ENCODE measurements at places on chromosomes 4 and X.

DNA sequence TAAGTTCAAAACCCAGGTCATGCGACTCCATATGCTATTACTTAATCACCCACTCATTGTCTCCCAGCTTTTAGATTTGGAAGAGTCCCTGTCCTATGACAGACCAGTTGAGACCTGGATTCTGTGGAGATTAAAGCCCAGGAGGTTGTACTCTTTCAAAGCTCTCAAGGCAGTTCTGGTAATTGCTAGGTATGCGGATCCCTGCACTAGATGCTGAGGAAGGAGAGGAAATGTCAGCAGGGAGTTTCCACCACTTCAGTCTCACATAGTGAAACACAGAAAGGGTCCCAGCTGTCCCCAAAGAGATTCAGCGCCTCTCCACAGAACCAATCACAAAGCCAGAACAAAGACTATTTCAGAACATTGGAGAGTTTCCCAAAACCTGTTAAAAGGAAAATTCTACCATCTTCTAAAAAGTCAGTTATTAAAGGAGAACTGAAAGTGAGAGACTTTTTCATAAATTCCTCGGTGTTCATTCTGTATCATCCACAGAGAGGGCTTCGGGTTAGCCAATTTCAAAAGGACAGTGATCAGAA lies 53.4 kb downstream of the IRF2 start:
- DNase-seq, result no peak

DNA sequence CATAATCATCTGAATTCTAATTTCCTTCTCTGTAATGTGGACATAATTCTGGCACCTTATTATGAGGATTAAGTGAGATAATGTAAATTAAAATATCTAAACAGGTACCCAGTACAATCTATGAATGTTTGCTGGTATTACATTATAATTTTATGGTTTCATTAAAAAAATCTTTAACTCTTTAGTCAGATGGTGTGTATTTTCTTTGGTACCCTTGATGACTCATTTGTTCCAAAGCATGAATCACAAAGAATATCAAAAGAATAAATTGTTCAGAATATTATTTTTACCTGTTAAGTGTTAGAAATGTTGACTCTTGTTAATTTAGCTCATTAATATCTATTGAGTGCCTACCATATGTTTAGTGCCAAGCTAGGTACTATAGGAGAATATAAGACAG lies 74.3 kb downstream of the SNX25 start:
- no peak for DNase-seq

DNA sequence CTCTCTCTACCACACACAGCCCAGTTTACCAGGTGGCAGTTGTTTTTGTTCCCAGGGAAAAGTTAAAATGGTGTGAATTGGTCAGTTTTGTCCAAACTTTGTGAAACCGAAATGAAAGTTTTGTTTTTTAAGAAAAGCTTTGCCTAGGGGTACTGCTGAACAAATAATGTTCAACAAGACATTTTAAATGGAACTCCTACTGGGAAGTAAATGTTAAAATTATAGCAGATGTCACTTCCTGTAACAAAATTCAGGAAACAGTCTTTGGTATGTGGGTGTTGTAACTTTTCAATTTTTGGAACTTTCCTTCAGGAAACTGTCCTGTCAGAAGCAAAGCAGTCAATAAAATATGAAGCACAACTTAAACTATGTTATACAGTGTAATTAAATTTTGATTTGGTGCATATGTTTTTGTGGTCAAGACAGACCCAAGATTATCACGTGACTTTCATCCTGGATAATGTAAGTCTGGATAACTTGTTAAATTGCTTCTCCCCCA lies 79.5 kb downstream of the AFF1 start:
- no peak for DNase-seq

GRCh38 chr4:151665022-151665784 lies 95.6 kb downstream of the GATB start:
- no peak for DNase-seq

DNA sequence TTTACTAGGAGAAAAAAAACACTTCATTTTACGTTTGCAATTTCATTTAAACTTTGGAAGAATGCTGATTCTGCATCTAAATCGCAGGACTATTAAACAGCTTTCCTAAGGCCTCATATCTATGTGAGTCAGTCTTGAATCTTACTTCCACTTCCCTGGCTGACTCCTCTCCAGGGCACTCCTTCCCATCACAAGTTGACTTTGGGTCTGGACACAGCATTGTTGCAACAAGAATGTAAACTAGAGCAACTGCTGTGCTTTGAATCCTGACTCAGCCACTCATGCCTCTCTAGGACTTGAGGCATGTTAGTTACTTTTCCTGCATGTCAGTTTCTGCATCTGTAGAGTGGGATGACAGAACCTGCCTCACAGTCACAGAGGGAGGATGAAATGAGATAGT lies 413.8 kb downstream of the FAT4 start:
- DNase-seq, result no peak

DNA sequence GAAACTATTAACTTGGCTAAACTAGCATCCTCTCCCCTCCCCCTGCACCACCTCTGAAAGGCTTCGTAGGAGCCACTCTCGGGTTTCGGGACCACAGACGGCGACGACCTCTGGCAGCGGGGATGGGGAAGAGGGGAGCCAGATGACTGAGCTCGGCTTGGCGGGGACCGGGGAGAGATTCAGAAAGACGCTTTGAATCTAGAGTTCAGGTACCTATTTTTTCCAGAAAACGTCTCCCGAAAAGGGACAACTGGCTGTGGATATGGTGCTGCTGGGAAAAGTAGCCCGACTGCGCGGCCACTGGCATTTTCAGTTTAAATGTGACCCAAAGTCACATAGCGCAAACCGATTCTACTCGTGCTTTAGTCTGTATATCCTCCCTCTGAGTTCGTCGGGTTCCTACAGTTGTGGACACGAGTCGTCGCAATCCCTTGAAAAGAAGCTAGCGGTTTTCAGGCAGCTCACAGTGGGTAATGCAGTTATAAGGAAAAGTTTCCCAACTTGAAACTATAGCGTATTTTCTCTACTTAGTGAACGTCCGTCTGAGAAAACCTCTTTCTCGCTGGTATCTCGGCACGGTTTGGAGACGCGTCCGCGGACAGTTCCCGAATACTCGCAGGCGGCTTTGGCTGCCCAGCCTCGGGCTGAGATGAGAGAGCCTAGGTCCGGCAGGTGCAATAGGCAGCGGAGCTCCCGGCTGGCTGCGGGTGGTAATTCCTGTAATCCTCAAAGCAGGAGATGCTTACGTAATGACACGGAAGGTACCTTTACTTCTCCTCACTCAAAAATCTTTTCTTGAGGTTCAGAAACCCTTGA lies 1.3 kb downstream of the PARM1 start:
- no peak for DNase-seq

GRCh38 chr4:150080337-150080736 lies 2.1 kb downstream of the DCLK2 start:
- no peak for DNase-seq

DNA sequence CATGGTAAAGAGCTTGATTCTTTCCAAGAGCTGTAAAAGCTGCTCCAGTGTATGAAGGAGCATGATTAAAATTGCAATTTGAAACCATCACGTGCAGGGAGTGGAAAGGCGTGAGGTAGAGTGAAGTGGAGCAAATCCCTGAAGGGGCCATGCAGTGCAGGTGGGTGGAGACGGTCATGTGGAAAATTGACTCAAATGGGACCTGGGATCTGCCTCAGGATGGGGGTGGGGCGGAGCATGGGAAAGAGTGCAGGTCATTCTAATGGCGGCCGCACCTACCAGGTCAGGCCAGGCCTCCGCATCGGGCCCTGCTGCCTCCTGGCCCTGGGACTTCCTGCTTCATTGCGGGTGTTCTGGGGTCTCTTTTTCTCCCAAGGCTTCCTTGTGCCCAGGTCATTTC lies 25.3 kb upstream of the TRIM60 start:
- no peak for DNase-seq

GRCh38 chr4:159384632-159385031 lies 281.8 kb downstream of the RAPGEF2 start:
- no peak for DNase-seq

DNA sequence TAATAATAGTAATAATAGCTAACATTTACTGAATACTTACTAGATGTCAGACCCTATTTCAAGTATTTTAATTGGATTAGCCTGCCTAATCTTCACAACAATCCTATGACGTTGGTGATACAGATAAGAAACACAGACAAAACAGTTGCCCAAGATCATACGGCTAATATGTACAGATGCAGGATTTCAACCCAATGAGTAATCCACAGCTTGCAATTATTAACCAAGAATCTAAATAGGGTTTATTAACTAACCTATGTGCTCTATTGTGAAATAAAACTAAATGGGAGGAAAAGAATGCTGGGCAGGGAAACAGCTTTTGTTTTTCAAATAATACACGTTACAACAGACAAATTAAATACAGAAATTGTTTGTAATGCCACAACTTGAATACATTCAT lies 23.4 kb downstream of the FBXO8 start:
- DNase-seq, result no peak

DNA sequence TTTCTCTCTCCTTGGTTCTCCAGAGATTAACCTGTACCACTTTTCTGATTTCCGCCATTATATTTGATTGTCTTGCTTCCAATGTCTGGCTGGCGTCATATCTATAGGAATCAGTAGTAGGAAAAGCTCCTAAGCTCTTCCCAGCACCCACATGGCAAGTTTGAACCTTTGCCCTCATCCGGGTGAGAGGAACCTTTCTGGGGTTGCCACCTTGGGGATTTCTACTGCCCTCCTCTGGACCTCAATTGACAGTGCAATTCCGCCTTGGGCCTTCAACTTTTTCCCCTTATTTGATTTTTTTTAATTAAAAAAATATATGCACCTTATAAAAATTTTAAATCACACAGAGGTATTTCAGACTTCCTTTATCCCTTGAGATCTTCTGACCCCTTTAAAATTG lies 2.0 kb upstream of the CXorf66 start:
- DNase-seq, result no peak

GRCh38 chrX:136453771-136454170 lies 34.0 kb upstream of the BRS3 start:
- DNase-seq, result no peak

DNA sequence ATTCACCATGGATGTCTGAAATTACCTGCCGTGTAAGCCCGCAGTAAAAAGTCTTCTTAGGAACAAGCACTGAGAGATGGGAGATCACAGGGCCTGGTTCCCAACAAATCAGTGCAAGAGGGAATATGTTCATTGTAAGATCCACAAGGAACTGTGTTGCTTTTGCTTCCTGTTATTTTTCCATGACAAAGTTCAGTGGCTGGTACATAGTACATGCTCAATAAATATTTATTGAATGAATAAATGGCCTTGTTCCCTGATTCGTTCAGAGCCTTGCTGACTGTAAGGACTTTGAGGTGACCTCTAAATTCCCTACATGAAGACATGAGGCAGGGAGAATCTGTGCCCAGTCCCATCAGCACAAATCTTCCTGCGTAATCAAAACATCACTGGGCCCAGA lies 7.4 kb downstream of the TMEM31 start:
- DNase-seq, result no peak

- DNase-seq, result no peak
Measured at GRCh38 chrX:134543288-134543687, 83.3 kb downstream of the HPRT1 start.

- DNase-seq, result no peak
Measured at GRCh38 chrX:155068165-155068564, 2.8 kb downstream of the CMC4 start.

DNA sequence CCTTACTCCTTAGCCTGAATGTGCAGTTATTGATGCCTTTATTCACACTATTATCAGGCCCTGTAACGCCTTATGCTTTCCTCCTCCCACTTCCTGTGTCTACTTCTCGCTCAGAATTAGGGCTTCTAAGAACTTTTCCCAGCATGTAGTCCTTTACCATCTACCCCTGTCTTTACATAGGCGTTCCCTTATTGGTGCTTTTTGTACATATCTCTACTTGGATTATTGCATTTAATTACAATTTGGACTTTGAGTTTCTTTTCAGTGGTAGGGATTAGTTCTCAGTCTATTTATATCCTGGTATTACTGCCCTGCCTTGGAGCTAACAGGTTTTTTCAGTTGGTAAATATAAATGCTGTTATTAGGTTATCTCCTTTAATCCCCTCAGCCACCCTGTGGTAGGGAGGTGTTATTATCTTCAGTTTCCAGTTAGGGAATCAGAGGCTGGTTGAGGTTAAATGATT lies 84.0 kb downstream of the RBPJ start:
- DNase-seq, result no peak

GRCh38 chr4:6566391-6567190 lies 8.4 kb upstream of the MAN2B2 start:
- no peak for DNase-seq

GRCh38 chr4:80788798-80789197 lies 241.7 kb upstream of the BMP3 start:
- no peak for DNase-seq

GRCh38 chr4:34845926-34846325 lies 1398.4 kb downstream of the ARAP2 start:
- no peak for DNase-seq

GRCh38 chr4:118099106-118099505 lies 64.8 kb downstream of the NDST3 start:
- DNase-seq, result no peak

DNA sequence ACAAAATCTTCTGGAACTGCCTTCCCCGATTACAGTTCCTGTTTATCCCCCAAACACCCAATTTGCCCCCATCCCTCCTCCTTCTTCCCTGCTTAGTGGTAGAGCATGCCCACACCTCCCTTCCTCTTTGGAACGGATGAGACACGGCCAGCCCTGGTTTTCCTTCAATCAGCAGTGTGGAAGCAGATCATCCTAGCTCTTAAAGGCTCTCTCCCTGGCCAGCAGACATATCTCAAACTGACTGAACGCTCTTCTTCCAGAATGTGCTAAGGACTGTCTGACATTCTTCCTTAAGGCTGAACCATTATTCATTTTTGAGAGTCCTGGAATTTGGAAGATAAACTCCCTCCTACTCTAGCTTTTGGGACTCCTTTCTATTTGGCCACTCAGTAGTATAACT lies 161.1 kb downstream of the TRIML1 start:
- DNase-seq, result no peak

DNA sequence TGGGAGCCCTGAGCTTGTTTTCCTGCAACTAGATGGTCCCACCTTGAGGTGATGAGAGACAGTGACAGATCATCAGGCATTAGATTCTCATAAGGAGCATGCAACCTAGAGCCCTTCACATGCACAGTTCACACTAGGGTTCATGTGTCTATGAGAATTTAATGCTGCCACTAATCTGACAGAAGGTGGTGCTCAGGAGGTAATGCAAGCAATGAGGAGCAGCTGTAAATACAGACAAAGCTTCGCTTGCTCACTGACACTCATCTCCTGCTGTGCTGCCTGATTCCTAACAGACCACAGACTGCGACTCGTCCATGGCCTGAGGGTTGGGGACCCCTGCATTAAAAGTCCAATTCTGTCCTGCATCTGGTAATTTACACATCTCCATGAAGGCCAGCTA lies 141.6 kb downstream of the KCNIP4 start:
- no peak for DNase-seq

- no peak for DNase-seq
Measured at GRCh38 chrX:55039471-55039870, 8.7 kb upstream of the ALAS2 start.

GRCh38 chrX:41026702-41027078 lies 58.6 kb upstream of the USP9X start:
- DNase-seq, result no peak

DNA sequence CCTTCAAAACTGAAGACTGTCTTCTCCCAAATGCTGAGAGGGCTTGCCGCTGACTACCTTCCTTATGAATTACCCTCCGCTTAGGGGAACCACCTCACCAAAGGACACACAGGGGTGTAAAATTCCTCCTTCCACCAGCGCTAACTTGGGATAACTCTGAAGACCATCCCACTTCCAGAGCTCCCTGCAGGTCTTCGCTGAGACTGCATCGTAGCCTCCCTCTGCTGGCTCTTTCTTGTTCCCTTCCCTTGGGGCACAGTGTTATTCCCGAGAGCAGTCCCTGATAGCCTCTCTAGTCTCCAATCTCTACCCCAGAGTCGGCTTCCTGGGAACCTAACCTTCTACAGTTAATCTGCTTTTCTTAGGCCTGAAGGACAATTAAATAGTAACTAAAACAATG lies 725.5 kb upstream of the ATOH1 start:
- DNase-seq, result no peak

Data from stimulated activated CD8-positive, alpha-beta memory T cell treated with anti-CD3 and anti-CD28 coated beads, Interleukin-12 subunit alpha, Interleukin-12 subunit beta, amount 100 ng/mL, for 1 hour (primary cell).